ENCODE measurements at places on chromosomes 7 and 10. TPM values are rescaled to one million over a fixed set of nuclear protein-coding genes. Genes with fewer than 3 reads are reported as not detected.
A peak's percentile ranks its signal among the peaks of the same experiment; 100 is the strongest.

- DNase-seq = no peak
Observed at GRCh38 chr10:100660945-100661344, 84.4 kb upstream of the PAX2 start.

DNA sequence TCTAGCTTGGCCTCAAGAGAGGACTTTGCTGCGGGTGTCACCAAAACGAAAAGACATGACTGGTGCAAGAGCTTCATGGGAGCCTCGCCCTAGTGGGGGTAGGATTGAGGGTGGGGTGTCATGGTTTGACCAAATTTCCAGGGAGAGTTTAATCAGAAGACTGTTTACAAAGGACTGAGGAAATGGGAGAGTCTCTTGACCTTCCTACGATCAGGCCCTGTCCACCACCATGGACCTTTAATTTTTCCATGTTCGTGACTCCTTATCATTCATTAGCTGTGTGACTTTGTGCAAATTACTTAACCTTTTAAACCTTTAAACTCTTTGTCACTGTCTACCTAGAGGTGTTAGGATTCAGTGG is 23.0 kb downstream of the AKR1E2 start:
- DNase-seq = no peak

DNA sequence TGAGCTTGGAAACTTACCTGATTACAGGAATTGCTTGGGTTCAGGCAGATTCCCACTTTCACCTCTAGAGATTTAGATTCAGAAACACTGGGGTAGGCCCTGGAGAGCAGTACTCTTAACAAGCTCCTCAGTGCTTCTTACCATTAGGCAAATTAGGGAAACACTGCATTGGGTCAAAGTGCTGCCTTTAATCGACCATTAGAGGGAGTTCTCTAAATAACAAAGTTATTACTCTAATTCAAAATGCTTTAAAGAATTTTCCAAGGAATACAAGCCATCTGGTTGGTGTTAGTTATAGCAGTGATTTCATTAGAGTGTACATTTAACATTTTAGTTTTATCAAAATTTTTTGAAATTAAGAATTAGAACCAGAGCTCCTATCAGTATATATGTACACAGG is 324.5 kb downstream of the GFRA1 start:
- no peak for DNase-seq

MKX gene
- 0.29 TPM for total RNA-seq

DNA sequence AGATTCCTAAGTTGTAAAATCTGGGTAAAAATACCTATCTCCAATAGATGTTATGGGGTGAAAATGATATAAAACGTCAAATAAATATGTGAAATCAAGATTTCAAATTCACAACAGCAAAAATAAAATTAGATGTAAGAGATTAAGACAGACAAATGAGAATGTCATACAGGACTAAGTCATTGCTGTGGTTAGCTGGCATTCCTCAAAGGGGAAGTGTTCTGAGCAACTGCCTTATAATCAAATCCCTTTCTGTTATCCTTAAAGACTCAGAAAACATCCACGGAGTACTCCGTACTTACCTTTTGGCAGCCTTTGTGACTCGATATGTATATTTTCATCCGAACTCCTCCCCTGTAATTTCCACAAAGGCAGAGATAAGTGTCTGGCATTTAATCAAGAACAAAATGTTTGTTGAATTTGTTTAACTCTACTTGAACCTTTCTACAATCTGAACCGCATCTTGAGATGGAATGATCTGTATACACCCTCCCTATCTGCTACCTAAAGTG is 559.6 kb downstream of the GATA3 start:
- no peak for DNase-seq

DNA sequence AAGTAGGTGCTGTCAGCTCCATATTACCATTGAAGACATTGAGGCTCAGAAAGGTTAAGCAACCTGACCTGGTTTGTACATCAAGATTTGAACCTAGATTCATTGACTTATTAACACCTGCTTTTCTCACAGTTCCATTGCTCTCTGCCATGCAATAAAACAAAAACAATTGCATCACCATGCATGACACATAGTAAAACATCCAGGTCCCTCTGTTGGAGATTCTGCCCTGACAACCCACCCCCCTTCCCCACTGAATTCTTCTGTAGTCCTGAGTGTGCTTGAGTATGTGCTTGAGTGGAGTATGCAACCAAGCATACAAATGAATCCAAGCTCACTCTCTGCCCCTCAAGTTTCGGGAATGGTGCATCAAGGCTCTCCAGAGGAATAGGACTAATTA is 6.0 kb upstream of the LMBR1 start:
- no peak for DNase-seq

GRCh38 chr7:25752967-25753791 is 398.8 kb upstream of the NFE2L3 start:
- no peak for DNase-seq

DNA sequence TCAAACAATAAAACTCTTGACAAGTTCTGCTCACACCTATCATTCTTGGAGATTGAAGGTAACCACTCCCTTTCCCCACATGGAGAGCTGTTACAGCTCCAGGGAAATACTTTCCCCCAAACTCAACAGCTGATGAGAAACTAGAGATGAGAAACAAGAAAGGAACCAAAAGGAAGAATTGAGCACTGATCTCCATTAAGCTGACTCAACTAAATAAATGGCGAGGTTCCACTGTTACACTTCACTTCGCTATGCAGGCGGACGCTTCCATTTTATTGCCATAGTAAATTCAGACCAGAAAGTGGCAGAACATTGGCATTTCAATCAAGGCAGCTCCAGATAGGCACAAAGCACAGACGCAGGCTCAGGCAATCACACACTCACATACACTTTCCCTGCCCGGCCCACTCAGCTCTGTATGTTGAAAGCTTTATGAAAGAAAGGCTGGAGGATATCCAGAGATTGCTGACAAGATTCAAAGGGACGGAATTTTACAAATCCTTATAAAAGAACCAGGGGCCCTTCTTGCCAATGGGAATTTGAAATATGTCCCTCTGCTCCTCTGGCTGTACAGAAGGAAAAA is 11.5 kb upstream of the YAE1 start:
- DNase-seq = no peak

DNA sequence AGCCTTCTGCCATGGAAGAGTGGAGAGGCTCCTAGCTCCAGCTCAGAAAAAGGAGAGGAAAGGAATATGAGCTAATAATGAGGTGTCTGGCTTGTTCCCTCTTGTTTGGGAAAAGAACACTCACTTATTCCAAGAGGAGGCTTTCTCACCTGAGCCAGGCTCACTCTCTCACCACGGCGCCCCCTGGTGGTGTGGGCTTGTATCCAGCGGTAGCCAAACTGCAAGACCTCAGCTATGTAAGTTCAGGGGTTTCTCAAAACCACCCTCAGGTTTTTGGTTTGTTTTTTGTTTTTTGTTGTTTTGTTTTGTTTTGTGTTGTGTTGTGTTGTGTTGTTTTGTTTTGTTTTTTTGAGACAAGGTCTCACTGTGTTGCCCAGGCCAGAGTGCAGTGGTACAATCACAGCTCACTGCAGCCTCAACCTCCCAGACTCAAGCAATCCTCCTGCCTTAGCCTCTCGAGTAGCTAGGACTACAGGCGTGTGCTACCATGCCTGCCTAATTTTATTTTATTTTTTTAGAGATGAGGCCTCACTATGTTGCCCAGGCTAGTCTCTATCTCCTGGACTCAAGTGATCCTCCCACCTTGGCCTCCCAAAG is 124.0 kb downstream of the TMEM130 start:
- peak; percentile 51 for DNase-seq

CAMK2B gene
- total RNA-seq = 0.42 TPM

GRCh38 chr10:56316603-56317002 is 44.5 kb downstream of the ZWINT start:
- DNase-seq = no peak

ACTL6B gene
- total RNA-seq = not detected

INTS1 gene
- 96.6 TPM for total RNA-seq

GPR158 gene
- total RNA-seq = not detected

Data from CD8-positive, alpha-beta memory T cell (primary cell).